ENCODE measurements at places on chromosomes 4 and X. TPM values are rescaled to one million over a fixed set of nuclear protein-coding genes. Genes with fewer than 3 reads are reported as not detected.

AMBN gene
- total RNA-seq: not detected

SLC49A3 gene
- 32.9 TPM for total RNA-seq

FAM9A gene
- total RNA-seq: not detected

SEL1L3 gene
- total RNA-seq: 69.2 TPM

VCX3B gene
- not detected for total RNA-seq

HMGN5 gene
- total RNA-seq: 1.8 TPM

NALF2 gene
- total RNA-seq: not detected

HELT gene
- total RNA-seq: 0.49 TPM

PALLD gene
- 179 TPM for total RNA-seq

S100G gene
- not detected for total RNA-seq

GDPD2 gene
- total RNA-seq: not detected

Measured in upper lobe of right lung (tissue), 1 donor.